ENCODE measurements at places on chromosomes 6 and 20.
A peak's percentile ranks its signal among the peaks of the same experiment; 100 is the strongest.

GRCh38 chr6:117706504-117706903 is 31.2 kb downstream of the NUS1 start:
- no peak for DNase-seq

- DNase-seq = peak; percentile 21
Measured at GRCh38 chr6:113596387-113597230, 260.5 kb upstream of the MARCKS start.

- no peak for DNase-seq
Measured at GRCh38 chr6:34129753-34130152, 16.1 kb downstream of the GRM4 start.

GRCh38 chr6:119483908-119484307 is 134.3 kb upstream of the MAN1A1 start:
- no peak for DNase-seq

GRCh38 chr6:34176261-34177031 is 30.6 kb upstream of the GRM4 start:
- DNase-seq = no peak

DNA sequence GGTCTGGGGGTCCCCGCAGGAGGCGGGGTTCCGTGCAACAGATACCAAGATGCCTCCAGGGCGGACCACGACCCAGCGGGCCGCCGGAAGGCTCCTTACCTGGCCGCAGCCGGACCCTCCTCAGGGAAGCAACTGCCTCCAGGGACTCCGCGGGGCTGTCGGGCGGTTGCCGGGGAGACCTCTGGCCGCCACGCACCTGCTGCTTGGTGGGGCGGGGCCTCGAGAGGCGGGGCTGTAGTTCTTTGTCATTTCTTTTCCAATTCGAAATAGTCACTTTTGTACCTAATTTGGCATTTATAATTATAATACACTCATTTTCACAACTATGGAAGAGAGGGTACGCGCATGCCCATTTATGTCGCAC is 647 bp downstream of the AK9 start:
- peak; percentile 81 for DNase-seq

DNA sequence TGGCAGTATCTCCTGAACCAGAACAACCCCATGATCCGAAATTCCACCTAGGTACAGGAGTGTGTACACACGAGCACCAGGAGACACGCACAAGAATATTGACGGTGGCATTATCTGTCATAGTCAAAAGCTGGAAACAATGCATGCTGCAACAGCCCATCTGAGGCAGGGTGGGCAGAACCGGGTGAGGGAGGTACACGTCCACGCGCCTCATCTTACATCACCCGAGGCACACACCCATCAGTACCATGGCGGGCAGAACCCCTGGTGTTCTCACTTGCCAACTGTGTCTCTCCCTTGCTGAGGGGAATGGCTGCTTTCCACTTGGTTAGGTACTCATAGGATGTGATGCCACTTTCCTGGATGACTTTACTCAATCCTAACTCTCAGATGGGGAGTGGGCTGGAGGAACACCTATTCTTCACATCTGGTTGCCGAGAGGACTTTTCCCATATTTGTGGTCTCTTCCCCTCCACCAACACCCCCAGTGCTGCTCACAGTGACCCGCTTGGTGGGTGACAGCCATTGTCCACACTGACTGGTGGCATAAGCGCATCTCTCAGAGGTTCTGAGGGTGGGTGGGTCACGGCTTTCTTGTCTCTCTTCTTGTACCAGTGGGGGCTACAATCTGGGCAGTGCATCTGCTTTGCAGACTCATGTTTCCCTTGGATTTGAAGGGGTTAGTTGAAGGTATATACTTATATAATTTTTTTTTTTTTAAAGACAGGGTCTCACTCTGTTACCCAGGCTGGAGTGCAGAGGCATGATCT is 13.5 kb downstream of the PPP1R3G start:
- no peak for DNase-seq

GRCh38 chr20:62739581-62740285 is 31.1 kb downstream of the NTSR1 start:
- no peak for DNase-seq

DNA sequence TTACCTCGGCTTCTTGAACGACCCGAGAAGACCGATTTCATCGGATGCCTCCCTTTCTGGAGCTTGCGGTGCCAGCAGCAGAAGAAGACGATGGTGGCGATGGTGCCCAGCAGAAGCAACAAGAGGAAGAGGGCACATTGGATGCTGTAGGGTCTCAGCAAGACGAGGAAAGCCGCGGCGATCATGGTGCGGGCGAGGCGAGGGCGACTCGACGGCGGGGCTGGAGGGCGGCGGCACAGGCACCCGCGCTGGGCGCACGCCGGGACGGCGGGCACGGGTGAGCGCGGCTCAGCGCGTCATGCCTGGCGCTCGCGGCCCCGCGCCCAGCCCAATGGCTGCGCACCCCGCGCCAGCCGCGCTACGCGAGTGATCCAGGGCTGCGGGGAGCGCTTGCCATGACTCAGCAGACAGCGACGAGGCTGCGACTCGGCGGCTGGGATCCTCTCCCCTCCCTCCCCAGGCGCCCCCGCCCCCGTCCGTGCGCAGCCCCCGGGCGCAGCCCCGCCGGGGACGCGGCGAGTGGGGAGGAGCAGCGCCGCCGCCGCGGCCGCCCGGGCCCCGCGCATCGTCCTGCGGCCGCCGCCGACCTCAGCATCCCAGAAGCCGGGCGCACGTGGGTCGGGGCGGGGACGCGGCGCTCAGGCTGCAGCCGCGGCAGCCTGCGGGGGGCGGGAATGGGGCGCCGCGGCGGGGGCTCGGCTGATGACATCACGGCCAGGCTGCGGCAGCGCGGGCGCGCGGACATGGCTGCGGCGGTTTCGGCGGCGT is at the start of gene BEND6:
TSS of gene BEND6 (plus strand) at position 705 of the 768 bp plus-strand sequence. CDS start 26,704 bp downstream, outside the sequence.
- DNase-seq = peak; percentile 71

- DNase-seq = no peak
Measured at GRCh38 chr20:43653966-43654365, 12.9 kb upstream of the MYBL2 start.

DNA sequence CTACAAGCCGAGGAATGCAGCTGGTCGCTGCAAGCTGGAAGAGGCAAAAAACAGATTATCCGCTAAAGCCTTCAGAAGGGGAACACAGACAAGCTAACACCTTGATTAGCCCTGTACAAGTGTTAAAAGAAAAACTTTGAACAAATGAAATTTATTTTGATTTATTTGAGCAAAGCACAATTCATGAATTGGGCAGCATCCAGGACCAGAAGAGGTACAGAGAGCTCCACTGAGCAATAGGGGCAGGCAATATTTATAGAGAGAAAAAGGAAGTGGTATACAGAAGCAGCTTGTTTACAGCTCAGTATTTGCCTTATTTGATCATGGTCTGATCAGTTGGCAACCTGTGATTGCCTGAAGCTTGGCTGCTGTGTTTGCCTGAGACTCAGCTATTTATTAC is 17.6 kb downstream of the HLA-DOB start:
- DNase-seq = no peak

DNA sequence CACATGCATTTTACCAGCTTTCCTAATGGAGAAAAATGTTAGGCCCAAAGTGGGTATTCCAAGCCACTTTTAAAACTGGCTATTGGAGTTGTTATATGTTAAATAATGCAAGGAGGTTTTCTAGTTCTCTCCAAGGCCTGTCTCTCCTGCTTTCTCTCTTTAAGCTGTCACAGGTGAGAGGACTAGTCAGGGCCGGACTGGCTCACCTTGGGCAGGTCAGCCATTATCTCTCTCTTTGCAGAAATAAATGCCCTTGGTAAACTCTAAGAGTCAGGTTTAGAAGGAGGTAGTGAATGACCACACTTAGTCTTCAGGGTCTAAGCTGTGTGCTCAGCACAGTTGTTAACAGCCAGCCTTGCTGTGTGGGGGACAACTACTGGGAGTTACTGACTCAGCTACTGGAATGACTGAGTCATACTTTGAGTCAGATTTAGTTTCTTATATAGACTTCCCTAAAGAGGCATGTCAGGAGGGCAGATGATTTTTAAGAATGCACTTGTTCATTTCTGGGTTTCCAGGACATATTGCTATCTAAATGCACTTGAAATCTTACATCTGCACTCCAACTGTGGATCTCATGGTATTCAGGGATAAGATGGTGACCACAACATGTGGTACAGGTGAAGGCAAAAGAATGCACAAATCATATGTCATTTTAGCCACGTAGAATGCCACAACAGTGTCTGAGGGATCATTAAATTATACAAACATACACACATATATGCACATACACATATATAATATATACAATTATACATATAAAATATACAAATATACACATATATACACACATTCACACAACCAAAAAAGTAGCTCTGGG is 719.4 kb downstream of the EPM2A start:
- peak; percentile 20 for DNase-seq

- DNase-seq = no peak
Measured at GRCh38 chr6:139433631-139434419, 59.4 kb upstream of the CITED2 start.

- DNase-seq = no peak
Measured at GRCh38 chr6:154861825-154862224, 128.6 kb downstream of the SCAF8 start.

GRCh38 chr6:106117579-106117978 is 31.4 kb downstream of the PRDM1 start:
- no peak for DNase-seq

GRCh38 chr6:79861023-79861422 is 86.3 kb downstream of the ELOVL4 start:
- no peak for DNase-seq

GRCh38 chr6:12592634-12593033 is 123.9 kb upstream of the PHACTR1 start:
- DNase-seq = no peak

DNA sequence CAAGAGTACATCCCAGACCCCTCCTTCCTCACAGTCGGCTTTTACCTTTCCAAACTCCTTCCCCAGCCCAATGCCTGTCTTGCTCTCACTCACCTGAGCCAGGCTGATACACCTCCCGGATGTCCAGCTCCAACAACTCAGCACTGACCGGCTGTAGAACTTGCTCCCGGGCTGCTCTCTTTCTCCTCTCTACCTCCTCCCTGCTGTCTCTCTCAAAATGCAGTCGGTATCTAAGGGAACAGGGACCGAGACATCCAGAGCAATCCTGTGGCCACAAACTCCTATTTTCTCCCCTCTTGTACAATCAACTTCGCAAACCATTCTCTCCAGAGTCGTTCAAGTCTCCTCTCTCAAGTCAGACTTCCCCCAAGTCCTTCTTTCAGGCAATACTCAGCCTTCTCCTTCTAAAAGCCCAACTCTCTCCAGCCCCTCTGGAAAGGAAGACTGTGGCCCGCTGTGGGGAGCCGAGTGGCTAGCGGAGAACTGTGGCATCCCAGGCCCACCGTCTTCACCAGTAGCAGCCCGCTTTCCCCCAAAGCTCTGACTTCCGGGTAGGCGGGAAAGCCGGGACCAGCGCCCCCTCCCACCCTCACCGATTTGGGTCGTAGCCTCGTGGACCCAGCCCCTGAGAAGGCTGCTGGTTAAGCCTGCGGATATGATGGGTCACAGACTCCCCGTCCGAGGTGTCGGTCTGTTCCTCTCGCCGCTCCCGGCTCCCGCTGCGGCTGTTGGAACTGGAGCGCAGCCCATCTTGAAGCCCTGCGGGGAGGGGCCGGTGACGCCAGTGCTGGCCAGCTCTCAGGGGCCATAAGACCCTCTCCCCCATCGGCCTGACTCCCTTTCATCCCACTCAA is 1.1 kb downstream of the GNL1 start:
- DNase-seq = peak; percentile 72

DNA sequence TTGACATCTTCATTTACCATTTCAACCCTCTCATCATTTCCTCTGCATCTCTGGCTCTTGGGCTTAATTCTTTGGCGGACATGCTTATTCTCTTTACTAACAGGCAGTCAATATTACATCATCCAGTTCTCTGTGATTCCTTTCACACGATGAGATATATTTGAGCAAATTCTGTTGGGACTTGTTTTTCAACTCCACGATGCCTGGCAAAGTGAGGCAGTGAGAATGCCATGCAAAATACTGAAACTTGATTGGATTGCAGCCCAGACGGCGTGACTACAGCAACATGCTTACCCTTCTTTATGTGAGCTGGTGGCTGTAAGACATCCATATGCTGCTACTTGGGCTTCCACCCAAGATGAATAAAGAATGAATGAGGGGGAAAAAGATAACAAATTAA is 101.7 kb upstream of the SPACA1 start:
- DNase-seq = no peak

GRCh38 chr20:62838128-62838891 is 21.5 kb downstream of the COL9A3 start:
- no peak for DNase-seq

DNA sequence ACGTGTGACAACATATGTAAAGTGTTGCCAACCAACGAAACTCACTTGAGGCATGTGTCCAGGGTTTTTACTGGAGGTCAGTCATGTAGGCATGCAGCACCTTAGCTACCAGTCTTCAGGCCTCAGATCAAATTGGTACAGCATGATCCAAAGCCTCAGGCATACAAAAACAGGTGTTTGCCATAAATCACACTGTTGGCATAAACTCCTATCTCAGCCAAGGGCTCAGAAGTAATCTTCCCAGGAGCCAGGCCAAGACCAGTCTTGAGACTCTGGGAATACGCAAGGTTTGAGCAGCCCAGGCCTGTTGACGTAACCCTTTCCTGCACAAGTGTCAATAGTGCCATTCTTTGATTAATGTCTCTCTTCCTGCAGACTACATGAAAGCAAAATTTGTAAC is 163.5 kb downstream of the PRL start:
- DNase-seq = no peak

DNA sequence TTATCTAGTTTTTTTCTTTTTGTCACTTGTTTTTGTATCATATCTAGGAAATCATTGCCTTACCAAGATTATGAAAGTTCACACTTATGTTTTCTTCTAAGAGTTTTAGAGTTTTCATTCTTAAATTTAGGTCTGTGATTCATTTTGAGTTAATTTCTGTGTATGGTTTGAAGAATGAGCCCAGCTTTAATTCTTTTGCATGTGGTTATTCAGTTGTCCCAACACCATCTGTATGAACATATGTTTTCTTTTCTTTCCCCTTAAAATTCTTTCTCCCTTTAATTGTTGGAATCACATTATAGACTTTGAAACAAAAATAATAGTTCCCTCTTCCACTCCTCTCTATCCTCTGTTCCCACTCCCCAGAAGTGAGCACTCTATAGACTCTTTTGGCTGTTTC is 85.4 kb downstream of the SLX4IP start:
- DNase-seq = no peak

- DNase-seq = no peak
Measured at GRCh38 chr20:20744170-20744725, 31.8 kb upstream of the RALGAPA2 start.

- DNase-seq = no peak
Measured at GRCh38 chr6:30747902-30748769, 3.8 kb upstream of the IER3 start.

- peak; percentile 67 for DNase-seq
Measured at GRCh38 chr6:40912158-40912946, 126.7 kb downstream of the UNC5CL start.

DNA sequence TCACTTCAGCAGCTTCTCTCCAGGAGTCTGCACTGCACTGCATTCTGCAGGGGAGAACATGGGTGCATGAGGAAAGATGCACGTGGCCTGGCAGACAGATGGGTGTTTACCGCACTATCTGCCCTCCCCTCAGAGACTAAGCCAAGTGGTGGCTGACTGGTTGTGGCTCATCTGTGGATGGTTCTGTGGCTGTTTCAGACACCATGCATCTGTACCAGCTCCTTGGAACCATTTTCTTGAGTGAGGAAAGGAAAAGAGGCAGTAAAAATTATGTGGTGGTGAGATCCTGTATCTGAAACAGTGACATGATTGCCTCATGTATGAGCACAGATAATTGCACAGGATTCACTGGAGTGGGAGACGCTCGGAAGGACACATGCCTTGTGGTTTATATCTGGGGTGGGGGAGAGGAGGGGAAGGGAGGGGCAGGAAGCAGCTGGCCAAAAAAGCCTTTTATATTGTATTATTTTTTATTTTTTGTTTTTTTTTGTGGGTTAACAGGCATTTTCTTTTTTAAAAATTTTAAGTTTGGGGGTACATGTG is 161.7 kb downstream of the ERMARD start:
- DNase-seq = no peak

GRCh38 chr6:153966001-153966400 is 73.0 kb upstream of the OPRM1 start:
- no peak for DNase-seq
